Stimulated activated CD4-positive, alpha-beta T cell treated with anti-CD3 and anti-CD28 coated beads, Interleukin-4, amount 100 ng/mL, for 1 hour (primary cell): ENCODE measurements at places on chromosomes 4 and X.

DNA sequence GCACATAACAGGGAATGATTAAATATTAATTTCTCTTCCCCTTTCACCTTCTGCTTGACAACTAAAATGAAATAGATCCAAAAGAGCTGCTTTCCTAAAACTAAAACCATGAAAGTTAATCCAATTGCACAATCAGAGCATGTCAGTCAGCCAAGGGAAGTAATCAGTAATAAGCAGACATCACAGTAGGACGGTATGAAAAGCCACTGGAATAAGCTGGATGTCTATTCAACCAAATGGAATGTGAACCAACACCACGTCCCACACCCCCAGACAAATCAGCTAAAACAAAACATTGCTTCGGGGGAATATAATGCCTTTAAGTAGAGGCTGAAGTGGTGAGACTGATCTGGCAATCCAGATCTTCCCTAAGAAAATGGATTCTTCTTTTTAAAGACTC lies 859.4 kb upstream of the FTHL17 start:
- no peak for DNase-seq

DNA sequence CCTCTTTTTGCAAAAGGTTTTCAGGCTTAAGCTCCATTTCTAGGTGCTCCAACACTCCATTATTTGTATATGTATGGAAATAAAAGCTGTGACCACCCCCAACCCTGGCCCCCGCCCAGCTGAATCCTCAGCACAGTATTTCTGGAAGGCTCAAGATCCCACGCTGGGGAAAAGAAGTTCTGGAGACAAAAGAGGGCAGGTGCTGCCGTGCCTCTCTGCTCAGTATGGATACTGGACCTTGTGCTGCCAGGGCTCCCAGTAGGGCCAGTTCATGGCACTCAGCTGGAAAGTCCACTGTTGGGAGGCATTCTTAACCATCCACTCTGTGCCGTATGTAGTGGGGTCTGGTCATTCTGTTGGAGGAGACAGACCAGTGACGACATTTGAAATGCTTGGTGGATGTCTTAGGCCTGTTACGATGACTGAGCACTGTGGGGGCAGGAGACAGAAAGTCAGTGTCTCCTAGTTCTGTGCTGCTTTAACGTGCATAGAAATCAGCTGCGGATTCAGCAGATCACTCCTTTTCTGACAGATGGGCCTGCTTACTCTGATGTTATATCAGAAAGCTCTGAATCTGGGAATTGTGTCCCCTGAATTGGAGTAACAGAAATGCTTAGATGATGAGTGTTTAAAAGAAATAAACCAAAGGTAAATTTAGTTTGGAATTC lies 48.4 kb upstream of the MSANTD1 start:
- DNase-seq: no peak

GRCh38 chr4:6375620-6376295 lies 96.7 kb downstream of the PPP2R2C start:
- no peak for DNase-seq

DNA sequence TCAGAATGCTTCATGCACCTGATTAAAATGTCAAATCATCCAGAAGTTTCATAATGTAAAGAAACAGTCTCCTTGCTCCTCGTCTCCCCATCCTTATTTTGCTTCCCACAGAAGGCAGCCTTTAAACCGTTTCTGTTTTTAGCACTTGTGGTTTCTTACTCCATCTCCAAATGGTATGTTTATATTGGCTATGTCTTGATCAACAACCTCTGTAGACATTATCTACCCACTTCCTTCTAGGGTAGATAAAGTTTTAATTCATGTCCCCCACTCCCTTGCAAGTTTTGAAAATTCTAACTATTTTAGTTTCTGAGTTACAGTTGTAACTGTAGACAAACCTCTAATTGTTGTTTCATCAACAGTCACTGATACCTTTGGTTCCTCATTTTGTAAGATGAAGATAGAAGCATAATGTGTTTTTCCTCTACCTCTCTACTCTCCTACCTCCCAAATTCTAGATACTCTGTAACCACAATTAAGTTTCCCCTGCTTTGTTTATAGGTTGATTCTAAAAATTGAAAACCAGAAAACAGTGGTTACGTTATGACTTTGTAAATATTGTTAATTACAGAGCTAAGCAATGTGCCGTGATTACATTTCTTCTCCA lies 291.7 kb upstream of the GATB start:
- no peak for DNase-seq

DNA sequence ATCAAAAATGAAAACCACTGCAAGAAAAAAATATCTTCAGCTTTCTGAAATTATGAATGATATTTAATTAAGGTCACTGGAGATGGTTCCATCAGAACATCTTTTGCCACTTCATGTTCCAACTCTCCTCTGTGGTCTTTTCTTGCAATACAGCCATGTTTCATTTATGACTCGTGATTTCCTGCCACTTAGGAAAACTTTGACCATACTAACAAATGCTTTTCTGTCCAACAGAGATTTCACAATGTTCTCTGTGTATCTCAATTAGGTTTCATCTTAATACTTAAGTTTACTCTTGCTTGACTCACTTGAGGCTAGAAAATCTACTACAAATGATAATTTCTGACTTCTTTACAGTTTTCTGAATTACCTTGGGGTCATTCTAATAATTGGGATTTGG lies 330.9 kb downstream of the CXXC4 start:
- DNase-seq: no peak

DNA sequence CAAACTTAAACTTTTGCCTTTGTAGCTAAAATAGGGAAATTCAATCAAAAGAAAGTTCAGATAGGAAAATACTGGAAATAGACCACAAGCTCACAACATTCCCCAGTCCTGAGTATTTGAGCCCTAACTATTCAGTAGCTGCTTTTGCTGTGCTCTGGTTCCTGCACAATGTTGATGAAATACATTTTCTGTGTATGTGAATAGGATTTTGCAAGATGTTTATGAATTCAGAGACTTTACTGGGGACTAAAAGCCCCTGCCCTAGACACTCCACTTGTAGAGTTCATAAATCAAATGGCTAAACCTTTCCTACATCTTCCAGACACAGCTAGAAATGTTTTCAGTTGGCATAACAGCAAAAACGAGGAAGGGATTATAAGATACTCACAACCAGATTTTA lies 105.9 kb downstream of the FBXO8 start:
- no peak for DNase-seq

DNA sequence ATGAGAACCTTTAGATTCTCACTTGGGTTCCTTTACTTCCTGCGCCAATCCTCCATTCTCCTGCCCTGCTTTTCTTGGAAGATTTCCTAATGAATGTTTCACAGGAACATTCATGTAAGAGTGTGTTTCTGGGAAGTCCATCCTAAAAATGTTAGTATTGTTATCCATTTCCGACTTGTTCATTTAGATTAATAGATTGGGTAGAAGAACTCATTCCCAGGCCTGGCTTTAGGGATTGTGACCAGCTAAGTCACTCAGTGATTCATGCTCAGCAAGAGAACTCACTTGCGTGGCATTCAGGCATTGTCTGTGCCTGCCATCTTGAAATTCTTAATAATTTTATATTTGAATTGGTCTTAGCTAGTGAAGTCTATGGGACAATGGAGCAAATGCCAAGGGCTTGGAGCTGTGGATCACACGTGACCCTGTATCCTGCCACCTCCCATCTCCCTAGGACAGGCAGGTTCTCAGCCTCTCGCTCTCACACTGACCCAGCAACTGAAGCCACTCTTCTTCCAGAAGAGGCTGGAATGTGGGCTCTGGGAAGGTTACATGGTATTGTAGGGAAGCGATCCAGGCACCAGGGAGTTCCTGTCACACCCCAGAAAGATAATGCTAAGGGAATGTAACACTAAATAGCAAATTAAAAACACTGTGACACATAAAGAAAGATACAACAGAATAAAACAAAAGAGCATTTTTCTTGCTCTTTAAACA lies 562.1 kb downstream of the TMA16 start:
- no peak for DNase-seq

GRCh38 chr4:156538651-156539257 lies 432.8 kb downstream of the PDGFC start:
- no peak for DNase-seq

- no peak for DNase-seq
Observed at GRCh38 chrX:10617186-10617998, 3.0 kb downstream of the MID1 start.

DNA sequence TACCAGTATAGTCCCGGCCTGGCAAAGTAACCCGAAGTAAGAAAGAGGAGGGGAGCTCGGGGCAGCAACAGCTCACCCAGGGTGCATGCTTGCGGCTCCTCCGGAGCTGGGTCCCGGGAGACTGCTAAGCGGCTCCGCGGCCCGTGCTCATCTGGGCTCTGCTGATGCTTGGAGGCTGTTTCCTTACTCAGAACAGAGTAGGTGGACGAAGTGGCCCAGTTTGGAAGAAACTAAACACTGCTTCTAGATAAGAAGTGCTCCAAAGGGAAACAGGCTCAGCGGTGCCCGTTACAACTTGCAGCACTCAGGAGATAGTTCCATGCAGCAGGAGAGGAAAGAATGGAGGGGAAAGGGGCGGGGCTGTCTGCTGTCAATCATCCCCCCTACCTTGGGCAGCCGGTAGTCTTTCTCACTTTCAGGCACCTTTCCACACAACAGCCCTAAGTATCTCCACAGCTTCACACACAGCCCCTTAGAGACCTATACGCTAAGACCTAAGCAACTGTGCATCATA lies at the start of gene COL4A6:
TSS of gene COL4A6 (minus strand) at position 313 of the 514 bp plus-strand sequence. CDS start at position 87, 226 bp downstream.
- no peak for DNase-seq

GRCh38 chr4:156594624-156595023 lies 377.0 kb downstream of the PDGFC start:
- DNase-seq: no peak

- DNase-seq: peak; percentile 45
Observed at GRCh38 chrX:1323315-1323714, 13.3 kb upstream of the IL3RA start.

- no peak for DNase-seq
Observed at GRCh38 chr4:137367620-137368019, 164.7 kb downstream of the PCDH18 start.

DNA sequence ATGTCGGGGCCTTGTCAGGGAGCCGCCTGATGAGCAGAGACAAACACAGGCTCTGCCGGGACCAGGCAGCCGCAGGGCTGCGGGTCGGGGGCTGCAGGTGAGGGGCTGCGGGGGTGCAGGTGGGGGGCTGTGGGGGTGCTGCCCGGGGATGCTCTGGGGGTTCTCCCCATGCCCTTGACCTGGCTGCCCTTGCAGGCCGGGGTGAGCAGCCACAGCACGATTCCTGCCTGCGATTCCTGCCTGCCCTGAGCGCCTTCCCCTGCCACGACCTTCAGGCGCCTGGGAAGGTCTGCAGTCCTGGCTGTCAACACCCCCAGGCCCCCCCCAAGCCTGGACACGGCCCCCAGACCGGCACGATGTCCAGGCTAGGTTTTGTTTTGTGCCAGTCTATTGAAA lies 106.3 kb downstream of the FAM53A start:
- DNase-seq: no peak

GRCh38 chr4:102247041-102247440 lies 98.2 kb downstream of the SLC39A8 start:
- no peak for DNase-seq

DNA sequence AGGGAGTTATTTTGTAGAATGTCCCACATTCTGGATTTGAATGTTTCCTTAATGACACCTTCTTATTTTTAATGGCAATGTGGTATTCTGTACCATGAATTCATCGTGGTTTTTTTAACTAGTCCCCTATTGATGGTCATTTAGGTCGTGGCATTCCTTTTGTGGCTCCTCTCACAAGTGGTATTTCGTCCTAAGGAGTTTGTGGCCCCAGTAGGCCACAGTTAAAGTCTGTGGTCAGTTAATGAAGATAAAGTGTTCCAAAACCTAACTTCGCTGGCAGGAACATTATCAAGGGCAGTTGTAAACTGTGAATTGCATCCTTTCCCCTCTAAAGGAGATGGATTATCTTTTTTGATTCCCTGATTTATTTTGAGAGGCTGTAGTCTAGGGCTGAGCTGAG lies 133.2 kb downstream of the TMEM164 start:
- DNase-seq: no peak

- DNase-seq: no peak
Observed at GRCh38 chrX:12383196-12383595, 244.9 kb downstream of the FRMPD4 start.

GRCh38 chr4:156378033-156378665 lies 424.5 kb upstream of the CTSO start:
- no peak for DNase-seq
